ENCODE measurements at places on chromosomes 1 and 21.

- no peak for DNase-seq
Observed at GRCh38 chr1:52925571-52926005, 1.5 kb upstream of the SCP2 start.

- DNase-seq: no peak
Observed at GRCh38 chr21:10430005-10430404, 91.4 kb upstream of the TPTE start.

DNA sequence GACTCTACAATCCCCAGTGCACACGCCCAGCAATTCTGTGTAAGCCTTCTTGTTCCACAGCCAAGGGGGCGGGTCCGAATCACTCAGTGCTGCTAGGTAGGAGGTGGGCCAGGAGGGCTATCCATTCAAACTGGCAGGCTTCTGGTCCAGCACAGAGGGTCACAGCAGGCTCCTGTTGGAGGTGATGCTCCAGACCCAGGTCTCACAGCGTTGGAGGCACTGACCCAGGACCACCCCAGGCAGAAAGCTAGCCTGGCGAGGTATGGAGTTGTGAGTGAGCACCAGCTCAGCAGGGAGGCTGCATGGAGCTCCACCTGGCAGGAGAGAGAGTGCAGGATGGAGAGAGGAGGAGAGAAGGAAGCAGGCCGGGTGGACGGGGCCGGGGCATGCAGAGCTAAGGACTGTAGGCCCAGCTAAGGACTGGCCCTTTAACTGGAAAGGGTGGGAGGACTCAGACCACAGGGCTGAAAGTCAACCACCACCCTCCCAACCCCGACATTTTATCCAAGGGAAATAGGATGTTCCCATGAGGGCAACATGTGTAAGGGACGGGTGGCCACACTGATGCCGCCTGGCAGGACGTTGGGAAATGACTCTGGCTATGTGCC, 38.7 kb downstream of the GPR161 start:
- DNase-seq: no peak

GRCh38 chr1:39711104-39711965, 20.1 kb upstream of the HPCAL4 start:
- no peak for DNase-seq

- no peak for DNase-seq
Observed at GRCh38 chr1:109925159-109925990, 14.7 kb downstream of the CSF1 start.

- no peak for DNase-seq
Observed at GRCh38 chr1:233114860-233115259, 164.4 kb downstream of the NTPCR start.

DNA sequence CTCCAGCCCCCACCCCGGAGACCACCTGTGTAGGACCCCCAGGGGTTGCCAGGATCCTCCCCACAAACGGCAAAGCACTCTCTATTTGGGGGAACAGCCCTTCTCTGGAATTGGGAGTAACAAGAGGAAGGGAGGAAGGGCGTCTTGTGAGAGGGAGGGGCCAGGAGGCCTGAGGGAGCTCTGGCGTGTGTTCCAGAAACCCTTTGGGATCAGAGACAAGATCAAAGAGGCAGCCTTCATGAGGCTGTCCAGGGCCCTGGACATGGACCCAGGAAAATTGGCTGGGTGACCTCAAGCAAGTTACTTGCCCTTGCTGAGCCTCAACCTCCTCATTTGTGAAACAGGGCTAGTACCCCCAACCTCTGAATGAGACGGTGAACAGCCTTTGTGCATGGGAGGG, 18.1 kb upstream of the ECE1 start:
- DNase-seq: no peak

- DNase-seq: no peak
Observed at GRCh38 chr1:163142152-163142551, 60.6 kb downstream of the RGS5 start.

DNA sequence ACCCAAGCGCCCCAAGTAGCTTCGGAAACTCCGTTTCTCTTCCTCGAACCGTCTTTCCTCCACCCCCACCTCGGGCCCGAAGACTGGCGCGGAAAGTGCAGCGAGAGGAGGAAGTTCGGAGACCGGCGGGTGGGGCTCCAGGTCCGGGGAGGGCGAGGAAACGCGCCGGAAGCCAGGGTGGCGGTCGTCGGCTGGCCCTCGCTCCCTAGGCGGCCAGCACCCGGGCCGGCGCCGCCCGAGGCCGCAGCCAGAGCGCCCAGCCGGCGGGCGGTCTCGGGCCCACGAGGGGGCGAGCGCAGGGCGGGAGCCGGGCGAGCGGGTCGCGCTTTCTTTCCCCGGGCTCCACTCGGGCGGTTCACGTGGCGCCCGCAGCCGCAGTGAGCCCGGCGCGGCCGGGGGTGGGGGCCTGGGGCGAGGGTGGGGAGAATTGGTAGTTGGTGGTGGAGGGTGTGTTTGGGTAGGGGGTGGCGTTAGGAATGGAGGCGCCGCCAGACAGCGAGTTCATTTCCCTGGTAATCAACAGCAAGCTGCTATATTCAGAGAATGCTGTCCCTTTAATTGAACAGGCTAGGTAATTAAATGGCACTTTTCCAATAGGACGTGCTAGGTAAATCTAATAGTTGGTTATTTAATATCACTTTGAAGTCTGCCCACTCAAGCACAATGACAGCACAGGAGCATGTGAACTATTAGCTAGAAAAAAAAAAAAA, 6.7 kb downstream of the LMO4 start:
- DNase-seq: no peak

GRCh38 chr1:13407811-13408210, 2.4 kb upstream of the PRAMEF20 start:
- DNase-seq: no peak

DNA sequence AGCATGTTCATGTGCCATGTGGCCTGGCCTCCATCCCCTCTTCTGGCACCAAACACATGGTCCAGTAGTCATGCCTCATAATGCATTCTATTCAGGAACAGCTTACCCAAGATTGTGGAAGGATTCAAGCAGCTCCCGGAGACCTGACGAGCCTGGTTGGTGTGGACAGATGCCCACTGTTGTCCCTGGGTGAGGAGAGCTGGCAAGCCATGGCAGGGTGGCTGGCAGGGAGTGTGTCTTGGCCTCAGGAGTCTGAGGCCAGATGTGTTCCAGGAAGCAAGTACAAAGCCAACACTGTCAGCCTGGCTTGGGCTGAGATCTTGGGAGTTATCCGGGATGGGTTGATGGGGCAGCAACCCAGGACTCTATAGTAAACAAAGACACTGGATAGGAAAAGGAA, 7.3 kb upstream of the FABP3 start:
- DNase-seq: no peak

GRCh38 chr1:59699227-59699847, 115.4 kb upstream of the HOOK1 start:
- no peak for DNase-seq

DNA sequence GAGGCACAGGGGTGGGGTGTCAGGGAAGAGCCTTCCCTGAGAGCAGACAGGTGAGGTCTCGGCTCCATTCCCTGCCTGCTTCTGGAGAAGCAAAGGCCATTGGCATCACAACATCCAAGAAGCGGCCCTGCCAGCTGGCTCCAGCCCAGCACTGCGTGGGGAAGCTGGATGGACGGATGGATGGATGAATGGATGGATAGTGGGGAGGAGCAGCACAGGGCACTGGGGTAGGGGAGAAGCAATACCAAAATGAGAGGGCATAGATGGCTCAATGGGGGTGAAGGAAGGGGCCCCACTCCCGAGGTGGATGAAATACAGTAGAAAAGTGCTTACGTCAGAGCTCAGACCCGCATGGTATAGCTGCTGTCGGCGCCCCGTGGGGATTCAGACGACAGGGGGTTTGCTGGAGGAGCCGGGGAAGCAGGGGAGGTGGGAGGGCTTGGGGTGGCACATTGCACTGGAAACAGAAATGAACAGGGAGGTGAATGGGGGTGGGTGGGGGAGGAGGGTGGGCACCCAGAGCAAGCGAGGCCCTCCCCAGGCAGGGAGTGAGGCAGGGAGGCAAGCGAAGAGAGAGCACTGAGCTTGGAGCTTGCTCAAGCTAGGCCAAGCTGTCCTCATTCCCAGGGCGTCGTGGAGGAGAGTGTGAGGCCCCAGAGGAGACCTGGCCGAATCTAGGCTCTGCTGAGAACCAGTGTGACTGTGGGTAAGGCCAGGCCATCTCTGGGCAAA, 9.5 kb upstream of the GOLT1A start:
- no peak for DNase-seq

DNA sequence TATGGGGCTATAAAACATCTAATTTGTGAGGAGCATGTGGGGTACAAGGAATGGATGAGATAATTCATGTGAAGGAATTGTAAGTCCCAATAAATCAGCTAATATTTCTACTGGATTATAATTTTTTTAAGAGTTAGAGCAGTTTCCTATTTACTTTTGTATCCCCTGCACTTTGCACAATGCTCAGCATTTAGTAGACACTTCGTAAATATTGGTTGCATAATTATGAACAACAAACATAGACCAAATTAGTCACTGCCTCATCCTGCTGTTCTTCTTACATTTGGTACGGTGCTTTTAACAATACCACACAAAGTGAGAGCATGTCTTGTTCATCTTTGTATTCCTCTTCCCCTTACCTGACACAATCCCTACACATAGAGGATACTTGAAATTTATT, 27.1 kb upstream of the RRP15 start:
- DNase-seq: no peak

DNA sequence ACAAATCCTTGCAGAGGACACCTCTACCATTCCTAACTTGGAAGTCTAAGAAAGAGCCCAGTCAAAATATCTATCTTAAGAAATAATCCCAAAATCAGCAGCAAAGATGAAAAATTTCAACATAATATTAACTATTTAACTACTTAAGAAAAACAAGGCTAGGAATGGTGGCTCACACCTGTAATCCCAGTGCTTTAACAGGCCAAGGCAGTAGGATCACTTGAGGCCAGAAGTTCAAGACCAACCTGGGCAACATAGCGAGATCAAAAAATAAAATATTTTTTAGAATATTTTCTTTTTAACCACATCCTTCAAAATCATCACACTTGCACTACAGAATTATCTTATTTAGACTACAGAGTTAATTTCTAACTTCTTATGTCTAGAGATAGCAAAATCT, 4.9 kb downstream of the CNN3 start:
- DNase-seq: no peak

DNA sequence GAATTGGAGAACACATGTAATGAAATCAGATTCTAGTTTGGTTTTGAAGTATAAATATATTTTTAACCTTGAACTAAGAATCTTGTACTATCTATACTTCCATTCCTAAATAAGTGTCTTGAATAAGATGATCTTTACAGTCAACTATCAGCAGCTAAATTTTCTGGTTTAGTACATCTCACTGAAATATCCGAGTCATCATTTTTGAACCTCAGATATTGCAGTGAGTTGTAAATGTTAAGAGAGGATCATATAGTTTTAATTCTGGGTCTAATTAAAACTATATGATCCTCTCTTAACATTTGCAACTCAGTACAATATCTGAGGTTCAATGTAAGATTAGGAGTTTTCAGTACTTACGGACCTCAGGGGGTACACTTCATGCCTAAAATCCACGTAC, 768.8 kb upstream of the ADAMTS5 start:
- DNase-seq: no peak

- no peak for DNase-seq
Observed at GRCh38 chr1:88441022-88441421, 243.1 kb upstream of the PKN2 start.

GRCh38 chr1:151165281-151165737, 393 bp downstream of the LYSMD1 start:
- no peak for DNase-seq

DNA sequence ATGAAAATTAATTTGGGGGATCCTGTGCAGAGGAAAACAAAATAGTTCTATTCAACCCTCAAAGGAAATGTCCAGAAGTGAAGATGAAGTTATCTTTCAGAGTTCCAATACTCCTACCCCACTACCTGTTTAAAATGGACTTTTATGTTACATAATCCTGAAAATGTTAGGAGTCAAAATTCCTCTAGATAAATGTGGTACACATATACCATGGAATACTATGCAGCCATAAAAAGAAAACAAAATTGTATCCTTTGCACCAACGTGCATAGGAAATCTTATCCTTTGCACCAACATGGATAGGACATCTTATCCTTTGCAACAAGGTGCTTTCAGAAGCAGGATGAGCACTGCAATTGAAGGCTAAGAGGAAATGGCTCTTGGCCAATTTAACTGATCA, 245.2 kb downstream of the LTN1 start:
- no peak for DNase-seq

DNA sequence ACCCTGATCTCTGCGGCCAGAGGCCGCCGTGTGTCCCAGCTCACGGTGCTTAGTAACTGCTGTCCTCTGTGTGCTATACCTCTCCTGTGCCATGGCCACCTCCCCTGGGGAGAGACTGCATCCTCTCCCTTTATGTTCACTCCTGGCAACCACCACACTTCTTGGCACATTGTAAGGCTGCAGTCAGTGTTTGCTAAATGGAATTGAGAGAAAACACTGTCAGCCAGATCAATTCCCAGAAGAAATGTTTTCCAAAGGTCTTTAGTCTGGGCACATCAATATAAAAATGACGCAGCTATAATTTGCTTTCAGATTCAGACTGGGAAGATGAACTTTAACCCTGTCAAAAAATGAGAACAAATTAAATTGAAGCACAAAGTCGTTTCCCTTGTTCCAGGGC, 96.8 kb downstream of the BEND5 start:
- DNase-seq: no peak

DNA sequence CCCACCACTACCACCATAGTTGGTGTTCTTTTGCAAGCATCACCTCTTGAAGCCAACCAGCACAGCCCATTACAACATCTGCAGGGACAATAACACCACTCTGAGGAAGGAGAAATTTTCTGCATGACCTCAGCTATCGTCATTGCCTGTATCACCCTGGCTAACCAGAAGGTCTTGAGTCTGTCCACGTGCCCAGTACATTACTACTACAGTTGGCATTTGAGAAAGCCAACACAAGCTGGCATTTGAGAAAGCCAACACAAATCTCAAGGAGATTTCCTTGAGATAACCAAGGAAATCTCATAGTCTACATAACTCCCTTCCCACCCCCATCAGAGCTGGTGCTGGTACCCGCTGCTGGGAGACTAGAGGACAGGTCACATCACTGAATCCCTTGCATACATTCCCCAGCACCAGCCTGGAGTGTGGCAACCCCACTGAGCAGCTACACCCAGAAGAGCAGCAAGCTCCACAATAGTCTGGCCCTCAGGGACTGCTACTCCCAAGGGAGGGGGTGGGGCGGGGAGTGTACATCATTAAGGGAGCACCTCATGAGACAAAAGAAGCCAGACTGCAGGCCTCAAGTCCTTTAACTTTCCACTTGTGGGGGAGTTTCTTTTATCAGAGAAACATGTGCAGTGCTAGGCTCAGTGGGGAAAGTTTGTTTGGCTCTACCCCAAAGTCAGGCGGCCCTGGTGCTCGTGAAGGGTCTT, 46.0 kb upstream of the GUCA2A start:
- DNase-seq: no peak

GRCh38 chr1:77910116-77910515, 21.7 kb downstream of the NEXN start:
- DNase-seq: no peak

- DNase-seq: no peak
Observed at GRCh38 chr21:44737706-44738354, 26.5 kb upstream of the TSPEAR start.

All from NCI-H1417 treated with DMSO at 0.1 percent for 48 hours (cell line).